ENCODE measurements at places on chromosomes 2 and 18. TPM values are rescaled to one million over a fixed set of nuclear protein-coding genes. Genes with fewer than 3 reads are reported as not detected.

TMEM178A gene
- 0.17 TPM for total RNA-seq

GEN1 gene
- total RNA-seq: 31.1 TPM

SUPT7L gene
- total RNA-seq: 42.8 TPM

UGT1A8 gene
- not detected for total RNA-seq

TWSG1 gene
- 9.0 TPM for total RNA-seq

FAM161A gene
- 3.8 TPM for total RNA-seq

DNA sequence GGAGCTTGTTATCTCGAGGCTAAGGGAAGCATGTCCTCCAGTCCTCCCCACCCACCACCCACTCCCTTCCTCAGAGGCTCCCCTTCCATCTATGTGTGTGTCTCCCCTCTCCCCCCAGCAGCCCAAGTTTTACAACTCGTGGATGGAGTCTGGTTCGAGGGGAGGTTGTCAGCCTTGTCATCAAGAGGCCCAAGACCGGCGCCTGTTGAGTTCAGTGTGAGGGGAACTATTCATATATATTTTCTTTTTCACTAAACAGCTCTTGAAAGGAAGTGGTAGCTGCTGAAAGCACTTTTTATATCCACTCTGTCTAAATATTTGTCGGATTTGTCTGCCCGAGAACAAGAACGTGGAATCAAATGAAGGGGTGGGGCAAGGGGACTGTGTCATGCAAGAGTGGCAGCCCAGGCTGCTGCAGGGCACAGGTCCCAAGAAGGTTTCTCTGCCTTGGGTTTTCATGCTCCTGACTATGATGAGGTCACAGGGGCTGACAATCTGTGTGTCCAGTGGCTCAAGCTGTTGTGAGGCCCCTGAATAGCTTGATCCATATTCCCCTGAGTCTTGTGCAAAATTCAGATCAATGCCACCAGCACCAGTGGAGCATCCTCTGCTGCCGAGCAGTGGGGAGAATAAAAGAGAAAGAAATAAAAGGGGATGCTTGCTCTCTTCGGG, 35.0 kb downstream of the NRP2 start:
- no peak for DNase-seq

GRCh38 chr2:201644001-201644400, 698 bp upstream of the TMEM237 start:
- DNase-seq: no peak

GRCh38 chr18:9824952-9825371, 60.8 kb upstream of the TXNDC2 start:
- DNase-seq: no peak

GRCh38 chr18:11372163-11372562, 222.8 kb upstream of the PIEZO2 start:
- no peak for DNase-seq

GRCh38 chr2:71277147-71277475, 50.2 kb upstream of the PAIP2B start:
- DNase-seq: no peak

GRCh38 chr2:15407666-15408065, 153.5 kb downstream of the NBAS start:
- DNase-seq: no peak

DNA sequence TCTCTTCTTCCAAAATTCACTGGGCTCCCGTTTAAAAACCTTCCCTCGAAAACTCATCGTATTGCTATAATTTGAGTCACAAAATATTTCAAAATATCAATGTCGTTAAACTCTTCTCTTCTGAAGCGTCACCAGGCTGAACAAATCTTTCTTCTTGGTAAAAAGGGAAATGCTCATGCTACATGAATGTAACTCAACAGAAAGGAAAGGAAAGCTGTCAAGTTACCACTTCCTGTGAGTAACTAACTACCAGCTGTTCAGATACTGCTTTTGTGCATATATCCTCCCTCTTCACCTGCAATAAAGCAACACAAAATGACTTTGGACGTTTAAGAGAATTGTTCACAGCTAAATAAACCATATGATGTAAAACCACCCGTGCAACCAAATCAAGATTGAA, 95.4 kb downstream of the DOCK10 start:
- no peak for DNase-seq

DNA sequence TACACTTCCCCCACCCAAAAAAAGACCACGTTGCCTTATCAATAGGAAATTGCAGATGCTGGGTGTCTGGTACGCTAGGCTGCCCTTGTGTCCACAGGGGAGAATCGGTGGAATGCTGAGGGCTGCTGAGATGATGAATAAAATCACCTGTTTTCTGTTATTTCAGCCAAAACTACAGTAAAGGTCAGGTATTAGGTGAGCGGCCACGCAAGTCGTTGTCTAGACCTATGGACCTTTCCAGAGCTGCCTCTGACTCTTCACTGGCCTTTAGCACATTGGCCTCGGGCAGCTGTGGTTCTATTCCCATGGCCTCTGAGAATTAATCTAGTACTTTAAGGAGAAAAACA, 89.6 kb downstream of the MTCL1 start:
- no peak for DNase-seq

DNA sequence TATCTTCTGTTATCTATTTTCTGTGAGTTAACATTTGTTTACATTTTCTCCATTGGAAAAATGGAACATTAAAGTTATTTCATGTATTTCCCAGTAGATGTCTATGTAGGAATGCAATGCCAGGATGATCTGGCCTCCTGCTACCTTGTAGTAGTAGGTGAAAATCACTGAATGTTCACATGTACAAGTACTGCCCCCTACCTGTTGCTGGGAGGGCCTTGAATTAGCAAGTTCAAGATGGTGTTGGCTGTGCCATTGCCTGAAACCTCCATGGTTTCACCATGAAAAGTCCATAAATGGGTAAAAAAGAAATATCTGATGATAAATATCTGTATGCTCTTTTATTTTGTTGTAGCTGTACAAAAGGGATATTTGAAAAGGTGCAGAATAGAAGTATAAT, 30.7 kb downstream of the XRCC5 start:
- no peak for DNase-seq

DNA sequence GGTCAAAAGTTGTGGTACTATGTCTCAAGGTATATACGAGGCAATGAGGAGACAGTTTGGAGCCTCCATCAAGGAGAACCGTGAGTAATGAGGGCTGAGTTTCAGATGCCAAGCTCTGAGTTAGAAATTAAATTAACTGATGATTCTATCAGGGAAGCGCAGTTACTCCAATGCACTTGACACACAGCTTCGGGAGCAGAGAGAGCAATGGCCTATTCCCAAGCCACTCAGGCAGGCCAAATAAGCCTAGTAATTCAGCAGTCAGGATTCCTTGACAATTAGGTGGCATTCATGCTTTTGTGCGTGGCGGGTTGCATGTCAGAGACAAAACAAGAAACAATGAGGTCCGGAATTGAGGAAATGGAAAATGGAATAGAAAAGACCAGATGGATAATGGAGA, 123.2 kb downstream of the MMADHC start:
- no peak for DNase-seq

GRCh38 chr2:118449401-118449800, 361.1 kb downstream of the INSIG2 start:
- no peak for DNase-seq
